AG04449 (cell line): ENCODE measurements at places on chromosomes 12 and 14.
A peak's percentile ranks its signal among the peaks of the same experiment; 100 is the strongest.

- DNase-seq: peak; percentile 65
Observed at GRCh38 chr14:96145116-96145864, 59.3 kb upstream of the BDKRB2 start.

DNA sequence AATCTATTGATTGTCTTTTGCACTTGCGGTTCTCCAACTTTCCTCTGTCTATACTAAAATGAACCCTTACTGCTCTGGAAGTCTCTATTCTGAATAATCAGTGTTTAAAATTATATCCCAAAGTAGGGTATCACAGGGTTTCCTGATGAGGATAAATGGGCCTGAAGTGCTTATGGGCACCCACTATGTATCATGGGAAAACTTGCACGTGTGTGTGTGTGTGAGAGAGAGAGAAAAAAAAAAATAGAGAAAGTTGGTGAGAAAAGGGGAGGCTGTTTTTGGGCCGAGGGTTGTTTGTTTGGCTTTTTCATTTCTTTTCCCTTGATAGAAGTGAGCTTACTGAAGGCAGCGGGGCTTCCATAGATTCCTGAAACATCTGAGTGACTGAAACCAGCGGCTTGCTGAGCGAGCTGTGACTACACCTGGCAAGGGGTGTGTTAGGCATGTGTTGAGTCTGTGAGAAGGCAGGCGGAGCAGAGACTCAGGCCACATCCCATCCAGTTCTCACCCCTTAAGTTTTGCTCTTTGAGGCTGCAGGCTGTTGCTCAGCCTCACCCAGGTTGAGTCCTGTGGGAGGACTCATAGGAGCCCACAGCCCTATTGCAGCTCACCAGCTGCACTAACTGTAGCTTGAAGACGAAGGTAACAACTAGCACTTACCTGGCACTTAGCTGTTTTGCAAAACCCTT is 17.2 kb downstream of the PPFIBP1 start:
- no peak for DNase-seq

DNA sequence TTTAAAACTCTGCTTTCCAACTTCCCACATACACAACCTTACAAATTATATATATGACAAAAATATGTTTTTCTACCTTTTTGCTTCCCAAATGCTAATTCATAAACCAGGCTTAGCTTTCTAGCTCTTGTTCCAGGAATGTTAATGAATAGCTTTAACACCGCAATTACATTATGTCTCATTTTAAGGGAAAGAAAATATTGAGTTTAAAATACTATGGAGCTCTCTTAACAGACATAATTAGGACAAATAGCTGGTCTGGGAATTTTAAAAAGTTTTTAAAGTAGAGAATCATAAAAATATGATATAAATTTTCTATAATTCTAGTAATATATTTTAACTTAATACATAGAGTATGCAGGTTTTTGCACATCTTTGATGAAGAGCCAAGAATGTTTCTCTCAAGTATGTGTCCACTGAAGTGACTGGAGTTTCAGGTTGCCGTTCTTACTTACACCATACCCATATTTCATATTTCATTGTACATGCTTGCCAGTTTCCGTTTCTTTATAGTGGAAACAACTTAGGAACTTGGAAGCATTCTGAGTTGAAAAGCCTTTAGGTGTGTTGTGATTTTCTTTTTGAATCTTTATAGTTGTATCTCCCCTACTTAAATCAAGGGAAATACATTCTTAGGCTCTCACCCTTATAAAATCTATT is 90.6 kb upstream of the SLCO1C1 start:
- DNase-seq: no peak

DNA sequence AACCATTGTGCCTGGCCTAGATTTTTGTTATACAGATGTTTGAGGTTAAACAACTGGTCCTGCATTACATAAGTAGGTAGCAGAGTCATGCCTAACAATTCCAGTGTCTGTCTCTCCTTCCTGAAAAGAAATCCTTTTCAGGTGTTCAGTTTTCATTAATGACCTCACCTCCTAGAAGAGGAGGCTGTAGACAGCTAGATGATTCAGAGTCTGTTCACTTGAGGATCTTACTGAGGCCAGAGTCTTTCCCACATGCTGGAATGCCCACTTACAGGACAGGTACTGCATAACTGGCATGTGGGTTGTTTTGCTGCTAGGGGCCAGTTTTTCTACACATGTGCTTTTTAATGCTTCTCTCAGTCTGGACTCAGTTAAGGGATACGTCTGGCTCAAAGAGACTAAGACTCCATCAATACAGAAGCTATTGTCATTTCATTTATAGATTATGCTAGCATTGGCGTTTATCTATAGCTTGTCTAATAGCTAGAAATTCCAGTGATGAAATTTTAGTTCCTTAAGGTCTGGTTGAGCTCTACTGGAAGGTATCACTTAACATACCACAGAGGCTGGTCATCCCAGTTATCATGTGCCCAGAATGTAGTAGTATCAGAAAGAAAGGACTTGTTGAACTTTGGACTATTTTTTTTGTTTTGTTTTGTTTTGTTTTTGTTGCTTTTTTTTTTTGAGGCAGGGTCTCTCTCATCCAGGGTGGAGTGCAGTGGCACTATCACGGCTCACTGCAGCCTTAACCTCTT is 206.4 kb downstream of the ERC1 start:
- DNase-seq: no peak

- no peak for DNase-seq
Observed at GRCh38 chr12:54870617-54871016, 16.3 kb downstream of the MUCL1 start.

DNA sequence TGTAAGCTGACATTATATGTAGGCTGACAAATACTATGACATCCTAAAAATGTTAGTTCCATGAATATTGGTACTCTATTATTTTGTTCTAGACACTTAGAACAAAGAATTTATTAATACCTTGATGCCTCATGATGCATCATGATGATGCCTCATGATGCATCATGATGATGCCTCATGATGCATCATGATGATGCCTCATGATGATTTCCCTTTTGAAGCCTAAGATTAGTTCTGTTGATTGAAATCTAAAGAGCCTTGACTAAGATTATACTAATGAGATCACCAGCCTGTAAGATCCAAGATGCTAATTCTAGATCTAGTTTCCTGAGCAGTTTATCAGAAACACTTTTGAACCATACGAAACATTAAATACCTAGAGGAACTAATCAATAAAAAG is 4.6 kb upstream of the CEP128 start:
- DNase-seq: no peak

GRCh38 chr14:32078023-32078857 is 1.1 kb downstream of the ARHGAP5 start:
- no peak for DNase-seq

- DNase-seq: no peak
Observed at GRCh38 chr12:26149968-26150500, 25.2 kb upstream of the BHLHE41 start.

GRCh38 chr12:18323159-18323558 is 61.8 kb downstream of the PIK3C2G start:
- peak; percentile 17 for DNase-seq

DNA sequence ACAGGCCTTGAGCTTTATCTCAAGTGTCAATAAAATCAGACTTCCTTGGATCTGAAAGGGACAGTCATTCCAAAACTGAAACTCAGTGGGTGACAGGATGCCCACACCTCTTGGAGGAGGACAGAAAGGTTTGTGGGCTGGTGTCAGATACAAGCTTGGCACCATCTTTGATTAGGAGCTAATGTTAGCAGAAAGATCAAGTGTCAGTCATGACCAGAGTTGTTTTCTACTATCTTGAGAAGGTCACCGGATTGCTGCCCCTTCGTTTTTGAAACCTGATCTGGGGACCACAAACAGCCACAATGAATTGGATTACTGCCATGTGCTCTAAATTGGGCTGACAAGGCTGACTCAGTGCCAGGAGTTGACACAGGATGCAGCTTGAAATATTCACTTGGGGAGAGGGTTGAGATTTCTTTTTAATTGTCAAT is 88.3 kb downstream of the OTOGL start:
- DNase-seq: no peak

DNA sequence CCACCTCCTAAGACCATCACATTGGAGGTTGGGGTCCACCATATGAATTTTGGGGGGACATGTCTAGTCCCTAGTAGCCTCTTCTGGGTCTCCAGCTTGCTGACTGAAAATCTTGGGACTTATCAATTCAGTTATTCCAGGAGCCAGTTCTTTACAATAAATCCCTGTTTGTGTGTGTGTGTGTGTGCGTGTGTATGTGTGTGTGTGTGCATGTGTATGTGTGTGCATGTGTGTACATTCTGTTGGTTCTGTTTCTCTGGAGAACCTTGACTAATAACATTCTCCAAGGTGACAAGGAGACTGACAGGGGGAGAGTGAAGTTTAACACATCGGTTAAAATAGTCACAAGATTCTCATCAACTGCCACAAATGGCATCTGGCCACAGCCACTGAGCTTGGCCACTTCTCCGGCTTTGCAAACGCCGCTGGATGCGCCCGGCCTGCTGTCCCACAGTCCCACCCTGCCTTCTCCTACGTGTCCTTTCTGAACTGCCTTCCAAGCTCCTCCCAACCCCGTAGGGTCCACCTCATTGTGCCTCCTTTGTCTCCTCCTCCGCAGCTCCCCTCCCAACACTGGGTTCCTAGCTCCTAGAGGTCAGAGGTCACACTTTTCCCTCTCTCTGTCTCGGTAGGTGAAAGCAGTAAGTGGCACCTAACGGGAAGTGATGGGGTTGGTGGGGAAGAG is 88.1 kb upstream of the DIO3 start:
- DNase-seq: no peak

- peak; percentile 14 for DNase-seq
Observed at GRCh38 chr12:65355461-65355860, 77.0 kb downstream of the MSRB3 start.

GRCh38 chr12:102851246-102851645 is 65.8 kb downstream of the PAH start:
- DNase-seq: no peak

- no peak for DNase-seq
Observed at GRCh38 chr12:5192726-5193125, 149.0 kb downstream of the KCNA5 start.

DNA sequence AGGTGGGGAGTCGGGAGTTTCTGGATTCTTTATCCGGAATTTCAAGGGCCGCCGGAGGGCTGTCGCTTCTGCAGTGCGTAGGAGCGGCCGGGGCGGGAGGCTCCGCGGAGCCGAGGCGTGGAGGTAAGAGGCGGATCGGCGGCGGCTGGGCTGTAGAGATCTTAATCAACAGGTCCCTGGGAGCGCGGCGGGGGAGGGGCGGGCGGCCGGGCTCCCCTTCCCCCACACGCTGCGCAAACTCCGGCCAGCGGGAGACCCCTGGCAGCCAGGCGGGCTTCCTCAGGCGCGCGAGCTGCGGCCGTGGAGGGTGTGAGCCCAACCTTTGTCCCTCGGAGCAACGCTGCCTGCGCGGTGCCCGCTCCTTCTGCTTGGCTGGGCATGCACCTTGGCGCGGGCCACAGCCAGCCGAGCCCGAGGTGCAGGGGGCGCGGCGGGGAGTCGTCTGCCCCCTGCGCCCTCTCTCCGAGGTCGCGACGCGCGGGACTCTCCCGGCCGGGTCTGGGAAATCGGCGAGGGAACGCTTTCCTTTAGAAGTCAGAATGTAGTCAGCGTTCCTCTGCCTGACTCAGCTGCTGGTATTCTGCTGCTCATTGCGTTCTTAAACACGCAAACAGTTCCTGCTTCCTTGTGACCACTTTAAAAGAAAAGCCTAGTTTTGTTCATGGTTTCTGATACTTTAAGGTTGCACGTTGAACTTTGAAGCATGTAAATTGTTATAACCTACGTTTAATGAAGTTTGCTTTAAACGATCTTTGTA is at the start of gene PALS1:
TSS of gene PALS1 (plus strand) at position 25 of the 757 bp plus-strand sequence. CDS start 37,736 bp downstream, outside the sequence.
- peak; percentile 57 for DNase-seq

DNA sequence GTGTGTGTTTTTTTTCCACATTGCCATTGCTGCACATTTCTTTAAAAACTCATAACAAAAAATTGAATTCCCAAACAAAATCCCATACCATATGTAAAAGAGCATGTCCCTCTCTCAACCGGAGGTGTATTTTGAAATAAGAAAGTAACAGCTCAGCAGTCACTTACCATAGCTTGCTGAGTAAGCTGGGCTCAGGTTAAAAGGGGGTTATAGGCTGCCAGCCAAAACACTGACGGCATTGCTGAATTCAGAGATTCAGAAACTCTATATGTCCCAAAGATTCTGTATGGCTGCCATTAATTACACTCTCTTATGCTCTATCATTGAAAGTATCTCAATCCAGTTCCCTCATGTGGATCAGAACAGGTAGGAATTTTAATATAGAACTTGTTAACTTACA is 276.0 kb downstream of the FOXG1 start:
- no peak for DNase-seq

- no peak for DNase-seq
Observed at GRCh38 chr12:69497308-69498026, 27.3 kb downstream of the FRS2 start.

DNA sequence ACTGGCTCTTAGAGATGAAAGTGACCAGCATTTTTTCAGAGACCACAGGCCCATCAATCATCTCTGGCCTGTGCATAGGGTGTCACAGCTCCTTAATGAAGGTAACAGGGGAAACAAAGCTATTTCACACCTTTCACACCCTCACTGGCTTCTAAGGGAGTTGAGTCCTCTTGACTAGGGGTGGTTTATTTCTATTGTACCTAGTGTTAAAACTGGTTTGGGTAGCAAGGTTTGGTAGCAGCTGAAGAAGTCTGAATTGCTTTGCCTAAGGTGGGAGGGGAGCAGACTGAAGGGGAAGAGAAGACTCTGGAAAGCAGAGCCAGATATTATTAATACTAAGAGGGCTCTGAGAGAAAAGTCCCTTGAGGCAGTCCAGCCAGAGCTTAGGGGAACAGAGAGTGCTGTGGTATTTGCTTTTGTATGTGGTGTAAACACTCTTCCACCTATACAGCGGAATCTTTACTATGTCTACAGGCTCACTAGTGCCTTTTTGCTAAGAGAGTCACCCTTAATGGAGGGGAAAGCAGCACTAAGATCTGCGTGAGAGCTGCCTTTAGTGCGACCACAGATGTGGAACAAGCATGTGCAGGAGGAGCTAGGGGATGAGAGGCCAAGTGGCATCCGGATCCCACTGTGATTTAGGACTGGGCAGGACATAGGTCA is 95.8 kb downstream of the STXBP6 start:
- DNase-seq: no peak

DNA sequence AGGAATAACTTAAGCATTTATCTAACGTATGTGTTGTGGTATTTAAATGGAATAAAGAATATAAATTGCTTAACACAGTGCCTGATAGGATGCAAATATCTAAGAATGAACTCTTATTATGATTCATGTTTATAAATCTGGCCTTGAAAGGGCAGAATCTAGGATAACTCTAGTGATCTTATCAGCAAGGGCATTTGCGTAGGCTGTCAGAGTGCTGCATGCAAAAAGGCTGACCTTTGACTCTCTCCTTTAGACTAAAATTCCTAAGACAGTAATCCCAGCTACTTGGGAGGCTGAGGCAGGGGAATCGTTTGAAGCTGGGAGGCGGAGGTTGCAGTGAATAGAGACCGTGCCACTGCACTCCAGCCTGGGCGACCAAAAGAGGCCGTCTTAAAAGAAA is 31.3 kb upstream of the ANP32D start:
- DNase-seq: no peak

- DNase-seq: no peak
Observed at GRCh38 chr12:108712925-108713203, 18.5 kb downstream of the CORO1C start.
